Kasumi-1 (cell line): ENCODE measurements at places on chromosomes 7 and 10.

DNA sequence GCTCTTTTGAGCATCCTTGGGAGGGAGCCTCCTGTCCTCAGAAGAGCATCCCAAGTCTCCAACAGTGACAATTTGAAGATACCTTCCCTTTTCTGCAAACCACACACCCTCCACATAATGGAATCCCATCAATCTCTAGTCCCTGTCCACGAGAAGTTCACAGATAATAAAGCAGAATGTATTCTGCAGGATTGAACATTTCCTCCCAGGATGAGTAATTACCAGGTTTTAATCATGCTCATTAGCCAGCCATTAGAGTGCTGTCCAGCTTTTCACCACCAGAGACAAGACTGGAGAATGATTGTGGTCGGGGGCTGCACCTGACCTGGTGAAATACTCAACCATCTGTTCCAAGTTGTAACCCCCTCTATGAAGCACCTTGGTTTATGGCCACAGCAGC is 958.6 kb downstream of the KCNMA1 start:
- no peak for DNase-seq

- peak; percentile 93 for DNase-seq
These were observed 21.4 kb upstream of the GSDME start for GRCh38 chr7:24778543-24779282.

DNA sequence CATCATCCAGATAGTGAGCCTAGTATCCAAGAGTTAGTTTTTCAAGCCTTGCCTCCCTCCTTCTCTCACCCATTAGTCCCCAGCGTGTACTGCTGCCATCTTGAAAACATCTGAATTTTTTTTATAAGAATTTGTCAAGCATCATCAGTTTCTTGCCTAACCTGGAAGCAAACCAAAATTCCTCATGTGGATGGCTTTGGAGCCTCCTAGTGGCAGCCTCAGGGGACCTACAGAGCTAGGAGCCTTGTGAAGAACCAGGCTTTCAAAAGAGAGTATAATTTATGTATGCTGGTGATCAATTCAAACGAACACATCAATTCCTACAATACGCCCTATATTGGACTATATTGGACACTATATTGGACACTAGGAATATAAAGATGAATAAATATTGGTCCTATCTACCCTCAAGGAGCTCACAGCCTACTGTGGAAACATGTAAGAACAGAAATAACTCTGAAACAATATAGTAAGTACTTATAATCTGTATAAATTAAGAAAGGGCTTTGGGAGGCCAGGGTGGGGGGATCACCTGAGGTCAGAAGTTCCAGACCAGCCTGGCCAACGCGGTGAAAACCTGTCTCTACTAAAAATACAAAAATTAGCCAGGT is 63.4 kb downstream of the HPSE2 start:
- peak; percentile 29 for DNase-seq

DNA sequence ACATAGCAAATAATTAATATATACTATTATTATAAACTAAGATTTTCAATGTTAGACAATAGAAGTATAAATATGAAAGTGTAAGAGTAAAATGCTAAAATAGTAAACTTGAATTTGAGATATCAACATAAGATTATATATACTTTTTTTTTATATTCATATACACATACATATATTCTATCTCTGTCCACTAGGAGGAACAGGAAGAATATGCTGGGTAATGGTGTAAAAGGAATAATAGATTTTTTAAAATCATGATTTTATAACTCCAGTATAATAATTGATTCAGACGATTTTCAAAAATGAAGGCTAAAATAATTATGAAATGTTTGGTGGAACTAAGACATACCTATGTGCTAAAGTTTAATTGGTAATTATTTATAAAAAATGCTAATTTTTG is 37.7 kb downstream of the AGMO start:
- no peak for DNase-seq

DNA sequence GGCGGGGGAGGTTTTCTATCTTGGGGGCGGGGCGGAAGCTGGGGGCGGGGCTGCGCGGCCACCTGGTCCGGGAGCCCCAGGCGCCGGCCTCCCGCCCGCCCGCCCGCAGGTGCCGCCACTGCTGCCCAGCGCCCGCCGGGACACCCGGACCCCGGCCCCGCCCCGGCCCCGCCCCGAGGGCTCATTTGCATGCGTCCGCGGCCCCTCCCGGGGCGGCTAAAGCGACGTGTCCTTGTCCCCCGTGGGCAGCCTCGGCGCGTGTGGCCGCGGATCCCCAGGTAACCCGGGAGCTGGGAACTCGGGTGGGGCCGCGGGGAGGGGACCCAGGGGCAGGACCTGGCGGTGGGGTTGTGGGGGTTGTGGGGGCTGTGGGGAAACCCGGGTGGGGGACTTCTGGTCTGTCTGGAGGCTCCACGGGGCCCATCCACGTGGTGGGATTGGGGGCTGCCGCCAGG is at the start of gene BHLHA15:
TSS of gene BHLHA15 (plus strand) at position 219 of the 455 bp plus-strand sequence. CDS start 871 bp downstream, outside the sequence.
- no peak for DNase-seq

DNA sequence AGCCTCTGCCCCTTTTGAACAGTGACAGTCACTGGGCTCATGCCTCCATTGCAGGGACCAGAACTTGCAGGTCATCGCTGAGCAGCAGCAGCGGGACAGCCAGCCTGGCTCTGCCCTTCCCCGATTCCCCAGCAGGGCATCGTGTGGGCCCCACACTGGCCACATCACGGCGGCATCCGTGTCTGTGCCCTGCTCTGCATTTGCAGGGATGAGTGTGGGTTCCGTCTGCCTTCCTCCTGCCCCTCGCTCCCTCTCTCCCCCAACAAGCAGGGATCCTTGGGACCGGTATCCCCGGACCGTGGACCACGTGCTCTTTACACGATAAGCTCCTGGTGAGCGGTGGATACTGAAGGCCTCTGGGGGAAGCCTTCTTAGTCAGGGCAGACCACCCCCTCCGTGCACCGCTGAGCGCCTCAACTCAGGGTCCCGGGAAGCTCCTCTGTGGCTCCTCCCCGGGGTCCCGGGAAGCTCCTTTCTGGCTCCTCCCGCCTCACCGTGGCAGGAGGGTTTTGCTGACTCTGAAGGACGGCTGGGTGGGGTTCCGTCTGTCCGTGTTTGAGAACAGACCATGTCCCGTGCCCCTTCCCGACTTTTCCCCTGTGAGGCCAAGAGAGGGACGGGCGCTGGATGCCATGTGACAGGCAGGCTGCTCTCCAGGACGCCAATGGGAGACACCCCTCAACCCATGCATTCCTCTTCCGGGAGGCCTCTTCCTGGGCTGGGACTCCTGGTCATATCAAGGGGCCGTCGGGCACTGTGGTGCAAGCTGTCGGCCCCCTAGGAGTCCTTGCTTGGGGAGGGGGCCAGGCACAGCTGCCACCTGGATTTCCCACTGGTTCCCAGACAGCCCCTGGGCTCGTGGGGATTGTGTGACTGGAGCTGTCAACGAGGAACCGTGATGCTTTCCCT is 23.5 kb upstream of the NKX6-2 start:
- no peak for DNase-seq

GRCh38 chr10:10038348-10038747 is 979.3 kb upstream of the CELF2 start:
- no peak for DNase-seq

DNA sequence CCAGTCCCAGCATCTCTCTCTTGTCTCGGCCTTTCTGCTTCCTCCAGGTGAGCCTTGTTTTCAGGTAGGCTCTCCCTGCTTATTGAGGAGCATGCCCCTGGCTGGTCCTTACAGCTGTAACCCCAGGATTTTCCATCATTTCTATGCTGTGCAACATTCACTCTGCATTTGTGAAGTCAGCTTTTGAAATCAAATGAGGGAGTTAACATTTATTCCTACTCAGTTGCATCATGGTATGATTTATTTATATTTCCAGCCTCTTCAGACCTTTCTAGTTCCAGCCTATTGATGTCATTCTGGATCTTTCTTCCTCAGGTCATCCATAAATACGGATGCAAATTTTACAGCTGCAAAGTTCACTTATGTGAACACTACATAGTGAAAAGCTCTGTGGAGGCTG is 755.6 kb downstream of the TYW1 start:
- no peak for DNase-seq

- DNase-seq = no peak
These were observed 63.4 kb downstream of the VTI1A start for GRCh38 chr10:112510384-112510783.

DNA sequence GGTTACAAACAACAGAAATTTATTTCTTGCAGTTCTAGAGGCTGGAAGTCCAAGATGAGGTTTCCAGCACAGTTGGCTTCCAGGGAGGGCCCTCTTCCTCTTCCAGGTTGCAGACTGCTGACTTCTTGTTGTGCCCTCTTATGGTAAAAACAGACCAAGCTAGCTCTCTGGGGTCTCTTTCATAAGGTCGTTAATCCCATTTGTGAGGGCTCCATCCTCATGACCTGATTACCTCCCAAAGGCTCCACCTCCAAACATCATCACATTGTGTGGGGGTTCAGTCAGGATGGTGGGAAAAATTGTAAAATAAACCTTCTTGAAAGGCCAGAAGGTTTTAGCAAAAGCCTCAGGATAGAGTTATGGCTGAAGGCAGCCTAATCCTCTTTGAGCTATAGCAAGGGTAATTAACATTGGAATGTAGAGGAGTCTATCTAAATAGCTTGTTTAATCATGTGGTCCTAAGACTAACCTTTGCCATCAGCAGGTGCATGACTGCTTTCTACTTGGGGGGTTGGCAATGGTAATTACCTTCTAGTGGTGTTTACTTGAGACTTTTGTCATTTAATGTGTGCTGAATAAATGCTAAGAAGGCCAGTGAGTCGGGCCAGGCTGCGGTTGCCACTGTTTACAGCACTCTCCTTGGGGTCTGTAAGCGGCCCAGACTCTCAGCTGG is 80.8 kb downstream of the PPP1R17 start:
- no peak for DNase-seq

DNA sequence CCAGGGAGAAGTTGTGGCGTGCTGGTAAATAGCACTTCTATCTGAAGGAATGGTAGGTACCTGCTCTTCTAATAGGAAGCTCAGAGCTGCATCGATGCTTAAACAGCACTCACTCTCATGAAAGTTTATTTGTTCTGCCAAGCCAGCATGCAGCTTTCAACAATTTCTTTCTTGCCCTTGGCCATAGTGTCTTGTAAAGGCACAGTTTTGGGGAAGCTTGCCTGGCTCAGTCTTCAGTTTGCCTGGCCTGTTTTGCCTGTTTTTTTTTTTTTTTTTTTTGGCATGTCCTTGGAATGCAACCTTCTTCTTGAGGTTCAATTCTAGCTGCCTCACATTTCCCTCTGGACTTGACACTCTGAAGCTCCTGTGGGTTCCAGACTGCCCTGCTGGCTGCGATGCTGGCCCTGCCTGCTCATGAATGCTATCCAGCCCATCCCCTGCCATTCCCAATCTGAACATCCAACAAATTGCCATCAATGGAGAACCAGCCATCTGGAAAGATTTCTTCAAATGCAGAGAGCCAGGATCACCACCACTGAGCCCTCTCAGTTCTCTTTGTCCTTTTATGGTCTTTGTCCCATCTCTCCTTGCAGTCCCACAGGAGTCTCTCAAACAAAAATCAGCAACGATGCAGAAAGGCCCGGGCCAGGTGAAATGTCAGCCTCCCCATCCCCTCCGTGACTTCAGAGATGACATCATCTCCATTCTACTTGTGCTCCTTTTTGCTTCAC is 133.9 kb downstream of the ANLN start:
- no peak for DNase-seq
